ENCODE measurements at places on chromosomes 5 and 9.

GRCh38 chr9:124346347-124347163 is 68.7 kb downstream of the PSMB7 start:
- no peak for DNase-seq

- no peak for DNase-seq
Observed at GRCh38 chr5:6950250-6950649, 237.0 kb downstream of the TENT4A start.

- DNase-seq: no peak
Observed at GRCh38 chr9:5429873-5430564, 7.7 kb downstream of the PLGRKT start.

DNA sequence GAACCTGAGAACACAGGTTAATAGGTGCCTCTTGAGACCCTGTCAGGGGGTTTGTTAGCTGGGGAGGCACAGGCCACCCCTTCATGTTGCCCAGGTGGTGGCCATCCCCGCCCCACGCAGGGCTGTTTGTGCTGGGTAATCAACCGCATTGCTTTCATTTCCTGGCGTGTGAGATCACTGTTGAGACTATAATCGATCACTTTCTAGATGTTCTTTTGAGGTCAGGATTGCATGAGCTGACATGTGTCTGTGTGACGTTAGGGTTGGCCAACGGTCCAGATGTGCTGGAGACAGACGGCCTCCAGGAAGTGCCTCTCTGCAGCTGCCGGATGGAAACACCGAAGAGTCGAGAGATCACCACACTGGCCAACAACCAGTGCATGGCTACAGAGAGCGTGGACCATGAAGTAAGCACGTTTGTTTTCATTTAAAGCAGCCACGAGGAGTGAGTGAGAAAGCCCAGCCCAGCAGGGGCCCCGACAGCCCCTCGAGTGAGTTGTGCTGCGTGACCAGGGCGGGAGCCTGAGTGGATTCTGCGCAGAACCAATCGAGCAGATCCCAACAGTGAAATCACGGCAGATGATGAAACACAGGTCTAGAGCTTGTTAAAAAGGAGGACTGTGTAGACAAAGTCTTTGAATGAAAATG is 115.0 kb upstream of the CACNA1B start:
- no peak for DNase-seq

GRCh38 chr9:124174433-124174832 is 83.3 kb upstream of the NEK6 start:
- peak; percentile 73 for DNase-seq

GRCh38 chr9:137138058-137138721 is 764 bp upstream of the GRIN1 start:
- DNase-seq: no peak

DNA sequence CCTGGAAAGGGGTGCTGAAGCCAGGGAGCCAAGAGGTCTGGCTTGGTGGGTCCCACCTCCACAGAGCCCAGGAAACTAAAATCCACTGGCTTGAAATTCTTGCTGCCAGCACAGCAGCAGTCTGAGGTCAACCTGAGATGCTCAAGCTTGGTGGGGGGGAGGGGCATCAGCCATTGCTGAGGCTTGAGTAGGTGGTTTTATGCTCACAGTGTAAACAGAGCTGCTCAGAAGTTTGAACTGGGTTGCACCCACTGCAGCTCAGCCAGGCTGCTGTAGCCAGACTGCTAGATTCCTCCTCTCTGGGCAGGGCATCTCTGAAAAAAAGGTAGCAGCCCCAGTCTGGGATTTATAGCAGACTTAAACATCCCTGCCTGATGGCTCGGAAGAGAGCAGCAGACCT is 55.5 kb upstream of the FBXL17 start:
- no peak for DNase-seq
